NAMALWA (cell line): ENCODE measurements at places on chromosomes 12 and 14.

GRCh38 chr12:98780261-98780660 is 135.2 kb downstream of the APAF1 start:
- no peak for DNase-seq

DNA sequence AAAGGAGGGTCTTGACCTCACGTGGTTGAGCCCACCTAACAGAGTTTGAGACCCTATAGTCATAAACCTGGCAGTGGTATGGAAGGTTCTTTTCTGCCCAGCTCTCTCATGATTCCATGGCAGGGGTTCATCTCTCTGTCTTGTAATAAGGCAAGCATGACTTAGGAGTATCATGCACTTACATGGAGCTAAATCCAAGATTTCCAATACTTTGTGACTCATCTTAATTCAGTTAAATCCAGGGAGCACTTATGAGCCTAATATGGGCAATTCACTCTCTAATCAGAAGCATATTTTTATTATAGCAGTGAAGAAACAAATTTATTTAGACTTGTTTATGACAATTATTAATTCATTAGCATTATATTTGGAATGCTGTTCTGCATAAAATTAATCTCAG is 131.8 kb upstream of the CPSF6 start:
- DNase-seq, result no peak

DNA sequence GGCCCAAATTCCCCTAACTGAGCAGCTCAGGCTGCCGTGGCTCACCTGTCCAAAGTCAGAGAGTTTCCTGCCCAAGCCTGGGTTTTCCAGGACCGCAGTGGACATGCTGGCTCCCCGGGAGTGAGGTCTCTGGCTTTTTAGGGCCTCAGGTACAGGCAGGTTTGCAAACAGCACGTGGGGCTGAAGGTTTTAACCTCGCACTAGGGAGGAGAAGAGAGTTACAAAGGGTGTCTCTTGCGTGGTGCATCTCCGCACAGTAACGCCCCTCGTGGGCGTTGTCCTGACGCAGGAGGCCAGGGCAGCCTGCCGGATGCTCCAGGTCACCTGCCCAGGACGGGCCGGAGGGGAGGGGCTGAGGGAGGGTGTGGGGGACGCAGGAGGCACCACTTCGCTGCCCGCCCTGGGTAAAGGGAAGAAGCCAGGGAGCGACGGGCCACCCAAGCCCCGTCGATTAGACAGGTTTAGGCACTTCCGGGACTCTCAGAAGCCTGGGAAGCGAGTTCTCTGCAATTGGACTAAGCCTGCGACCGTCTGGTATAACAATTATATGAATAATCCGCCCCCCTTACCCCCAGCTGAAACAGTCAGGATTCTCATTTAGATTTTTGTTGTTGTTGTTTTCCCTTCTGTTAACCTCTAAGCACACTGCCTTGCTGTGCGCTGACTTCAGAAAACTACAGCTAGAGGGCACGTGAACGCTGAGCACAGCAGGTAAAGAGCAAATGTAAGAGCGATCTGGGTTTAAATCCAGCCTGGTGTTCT is at the start of gene PAH:
PAH (minus strand) TSS at position 219 of the 762 bp plus-strand sequence; CDS start at position 105, 114 bp downstream.
- DNase-seq, result no peak

- DNase-seq, result no peak
Observed at GRCh38 chr12:130971925-130972585, 18.3 kb downstream of the ADGRD1 start.

GRCh38 chr12:49897276-49897675 is 6.4 kb downstream of the FAIM2 start:
- no peak for DNase-seq

DNA sequence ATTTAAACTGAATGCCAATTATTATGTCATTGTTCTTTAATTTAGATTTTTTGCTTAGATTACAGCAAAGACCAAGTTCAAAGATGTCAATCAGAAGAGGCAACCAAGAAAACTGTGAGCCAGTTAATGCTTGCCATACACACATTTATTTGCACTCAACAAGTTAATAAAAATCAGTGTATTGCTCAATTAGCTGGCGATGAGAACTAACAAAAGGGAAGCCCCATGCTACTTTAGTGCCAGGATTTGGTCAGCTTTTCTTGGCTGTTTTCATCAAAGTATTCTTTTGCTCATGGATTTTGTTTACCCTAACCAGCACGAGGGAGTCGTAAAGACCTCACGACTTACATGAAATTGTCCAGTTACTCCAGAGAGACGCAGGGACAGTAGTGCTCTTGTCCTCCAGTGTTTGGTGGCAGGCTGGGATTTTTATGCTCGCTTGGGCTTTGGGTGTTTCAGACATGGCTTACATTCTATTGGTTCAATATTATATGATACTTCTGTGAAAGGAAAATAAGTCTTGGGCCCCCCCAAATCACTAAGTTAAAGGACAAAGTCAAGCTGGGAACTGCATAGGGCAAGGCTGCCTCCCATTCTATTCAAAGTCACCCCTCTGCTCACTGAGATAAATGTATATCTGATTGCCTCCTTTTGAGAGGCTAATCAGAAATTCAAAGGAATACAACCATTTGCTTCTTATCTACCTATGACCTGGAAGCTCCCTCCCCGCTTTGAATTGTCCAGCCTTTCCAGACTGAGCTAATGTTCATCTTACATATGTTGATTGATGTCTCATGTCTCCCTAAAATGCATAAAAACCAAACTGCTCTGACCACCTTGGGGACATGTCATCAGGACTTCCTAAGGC is 7.4 kb upstream of the B4GALNT1 start:
- DNase-seq, result no peak

GRCh38 chr12:4434706-4435425 is 10.7 kb downstream of the FGF6 start:
- no peak for DNase-seq

- DNase-seq, result no peak
Observed at GRCh38 chr14:53716578-53716977, 240.0 kb downstream of the BMP4 start.

DNA sequence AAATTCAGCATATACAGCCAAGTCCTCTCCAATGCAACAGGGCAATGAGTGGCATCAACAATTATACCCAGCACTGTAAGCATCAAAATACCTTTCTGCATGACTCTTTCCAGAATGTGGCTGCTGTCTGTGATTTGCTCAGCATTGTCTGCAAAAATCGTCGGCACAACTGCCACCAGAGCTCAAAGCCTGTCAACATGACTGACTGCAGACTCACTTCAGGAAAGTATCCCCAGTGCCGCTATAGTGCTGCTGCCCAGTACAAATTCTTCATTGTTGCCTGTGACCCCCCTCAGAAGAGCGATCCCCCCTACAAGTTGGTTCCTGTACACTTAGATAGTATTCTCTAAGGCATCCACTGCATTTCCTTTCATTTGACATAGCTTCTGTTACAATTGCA is 735 bp downstream of the RNASE6 start:
- DNase-seq, result no peak

GRCh38 chr12:55708695-55709233 is 1.1 kb upstream of the ITGA7 start:
- DNase-seq, result no peak

DNA sequence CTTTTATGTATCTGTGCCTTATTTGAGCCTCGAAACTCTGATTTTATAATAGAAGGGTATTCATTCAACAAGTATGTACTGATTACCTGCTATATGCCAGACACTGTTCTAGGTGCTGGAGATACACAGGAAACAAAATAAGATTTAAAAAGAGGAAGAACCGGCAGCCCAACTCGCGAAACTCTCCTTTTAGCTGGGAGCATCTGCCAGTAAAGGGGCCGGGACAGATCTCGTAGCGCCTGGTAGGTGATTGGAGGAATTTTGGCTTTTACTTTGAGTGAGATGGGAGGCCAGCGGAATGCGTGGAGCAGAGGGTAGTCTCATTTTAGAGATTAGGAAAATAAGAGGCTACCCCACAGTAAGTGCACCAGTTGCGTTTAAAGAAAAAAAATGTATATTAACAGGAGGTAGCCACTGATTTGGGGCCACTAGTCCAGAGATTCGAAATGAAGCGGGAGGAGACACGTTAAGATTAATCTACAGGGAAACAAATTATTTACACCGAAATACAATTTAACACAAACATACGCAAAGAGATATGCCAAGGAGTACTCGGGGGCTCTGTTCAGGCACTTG is 520 bp upstream of the MON2 start:
- peak; percentile 62 for DNase-seq

- no peak for DNase-seq
Observed at GRCh38 chr12:7647071-7647470, 18.6 kb downstream of the APOBEC1 start.

GRCh38 chr14:51328064-51328771 is 88.2 kb downstream of the TMX1 start:
- no peak for DNase-seq

- DNase-seq, result no peak
Observed at GRCh38 chr14:75204116-75204515, 27.7 kb upstream of the TMED10 start.

- no peak for DNase-seq
Observed at GRCh38 chr14:74437496-74438053, 11.6 kb upstream of the SYNDIG1L start.

DNA sequence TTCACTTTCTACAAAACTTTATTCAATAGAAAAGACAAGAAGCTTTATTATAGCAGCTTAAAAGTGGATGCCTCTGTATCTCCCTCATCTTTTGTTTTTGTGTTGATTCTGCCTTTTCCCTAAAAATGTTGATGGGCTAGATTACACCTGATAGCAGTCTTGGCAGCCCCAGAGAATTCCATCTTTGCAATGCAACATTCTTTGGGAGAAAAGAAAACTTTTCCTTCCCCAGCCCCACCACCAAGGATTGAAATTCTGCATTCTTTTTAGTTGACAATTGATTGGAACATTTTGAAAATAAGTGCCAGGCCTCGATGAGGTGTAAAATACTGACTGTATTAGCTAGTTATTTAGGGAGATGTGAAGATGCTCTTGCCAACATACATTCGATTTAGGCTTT is 306.8 kb upstream of the G2E3 start:
- no peak for DNase-seq

DNA sequence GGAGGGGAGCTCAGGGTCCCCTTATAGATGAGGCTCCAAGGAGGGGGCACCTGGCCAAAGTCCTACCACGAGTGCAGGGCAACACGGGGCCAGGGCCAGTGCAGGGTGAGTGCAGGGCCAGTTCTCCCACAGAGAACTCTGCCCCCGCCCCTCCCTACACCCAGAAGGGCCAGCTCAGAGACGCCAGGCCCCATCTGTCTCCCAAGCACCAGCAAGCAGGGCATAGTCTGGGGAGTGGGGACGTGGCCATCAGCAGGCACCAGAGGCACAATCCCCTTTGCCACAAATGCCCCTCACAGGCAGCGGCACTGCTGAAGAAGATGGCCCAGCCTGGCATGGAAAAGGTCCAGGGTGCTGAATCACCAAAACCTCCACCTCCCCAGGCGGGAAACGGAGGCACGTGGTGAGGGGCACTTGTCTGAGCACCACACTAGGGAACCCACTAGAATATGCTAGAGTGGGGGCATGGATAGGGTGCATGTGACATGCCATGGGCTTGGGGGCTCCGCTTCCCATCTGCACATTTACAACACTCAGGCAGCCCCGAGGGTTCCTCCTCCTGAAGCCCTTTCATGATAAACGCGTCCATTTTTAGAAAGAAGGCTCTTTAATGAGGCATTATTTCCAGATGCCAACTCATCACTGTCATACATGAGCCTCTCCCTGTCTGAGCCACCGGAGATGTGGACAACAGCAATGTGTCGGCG is 17.8 kb downstream of the CCDC85C start:
- no peak for DNase-seq

DNA sequence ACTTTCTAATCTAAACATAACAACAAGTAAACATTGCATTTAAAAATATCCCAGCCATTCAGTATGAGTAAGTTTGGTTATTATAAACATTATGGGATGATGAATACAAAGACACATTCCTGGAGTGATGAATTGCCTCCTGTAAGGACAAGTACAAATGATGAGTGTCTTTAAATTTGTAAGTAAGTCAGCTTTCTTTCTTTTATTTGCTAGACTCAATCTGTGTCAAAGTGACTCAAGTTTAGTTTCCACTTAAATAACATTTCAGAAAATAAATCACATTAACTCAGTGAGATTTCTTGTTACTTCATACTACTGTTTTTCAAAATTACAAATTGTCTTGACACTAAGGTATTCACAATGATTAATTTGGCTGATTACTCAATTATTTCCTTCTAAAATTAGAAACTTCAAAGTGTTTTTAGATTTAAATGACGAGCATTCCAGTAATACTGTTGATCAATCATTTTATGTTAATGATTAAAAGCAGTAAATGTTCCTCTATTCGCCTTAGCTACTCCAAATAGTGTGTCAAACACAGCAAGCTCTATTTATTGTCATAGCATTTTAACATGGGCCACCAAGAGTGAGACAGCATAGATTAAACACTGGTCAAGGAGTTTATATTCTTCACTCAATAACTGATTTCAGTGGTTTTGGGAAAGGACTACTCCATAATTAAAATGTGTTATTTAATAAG is 658.0 kb upstream of the MDGA2 start:
- no peak for DNase-seq

- DNase-seq, result no peak
Observed at GRCh38 chr12:96237035-96237434, 42.9 kb downstream of the ELK3 start.

DNA sequence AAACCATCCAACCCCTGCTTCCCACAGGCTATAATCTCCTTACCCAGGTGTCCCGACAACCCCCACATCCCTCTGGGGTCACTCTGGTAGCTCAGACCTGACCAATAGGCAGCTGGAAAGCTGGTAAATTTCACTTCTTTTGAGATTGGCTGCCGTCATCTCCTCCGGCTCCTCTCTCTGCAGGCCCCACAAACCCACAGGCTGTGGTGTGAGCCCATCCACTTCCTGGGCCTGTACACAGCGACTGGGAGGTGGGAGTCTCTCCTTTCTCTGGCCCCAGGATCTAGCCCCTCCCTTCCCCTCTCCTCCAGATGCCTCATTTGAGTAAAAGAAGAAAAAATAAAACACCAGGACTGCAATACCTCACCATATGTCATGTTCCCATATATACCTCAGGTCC is 709 bp downstream of the INHBC start:
- no peak for DNase-seq

GRCh38 chr12:39451977-39452376 is 9.1 kb upstream of the KIF21A start:
- no peak for DNase-seq

DNA sequence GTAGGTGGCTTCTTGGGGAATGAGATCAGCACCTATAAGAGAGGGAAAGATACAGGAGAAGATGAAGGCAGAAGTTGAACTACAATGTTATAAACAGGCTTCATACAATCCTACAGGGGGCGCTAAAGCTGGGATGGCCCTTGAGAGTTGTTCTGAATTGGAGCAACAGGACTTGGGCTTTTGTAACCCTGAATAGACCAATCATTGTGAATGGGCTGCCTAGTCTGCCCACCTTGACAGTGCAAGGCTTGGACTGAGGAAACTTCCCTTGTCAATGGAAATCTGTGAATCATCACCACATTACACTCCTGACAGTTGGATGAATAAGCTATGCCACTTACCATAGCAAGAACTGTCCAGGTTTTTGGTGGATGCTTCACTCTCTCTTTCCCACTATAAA is 306.1 kb downstream of the KCNC2 start:
- DNase-seq, result peak; percentile 41

GRCh38 chr14:53744857-53745256 is 211.8 kb downstream of the BMP4 start:
- DNase-seq, result no peak

- DNase-seq, result no peak
Observed at GRCh38 chr14:94119071-94119470, 8.5 kb downstream of the IFI27 start.

- DNase-seq, result no peak
Observed at GRCh38 chr12:120260607-120261006, 4.9 kb downstream of the PXN start.
